Renal pelvis (tissue), 12 donors: ENCODE measurements at places on chromosomes 1 and 21.
A peak's percentile ranks its signal among the peaks of the same experiment; 100 is the strongest.

- DNase-seq = no peak
Observed at GRCh38 chr1:186456729-186457255, 4.1 kb downstream of the PDC start.

GRCh38 chr1:232596666-232597303, 33.1 kb downstream of the SIPA1L2 start:
- DNase-seq = no peak

DNA sequence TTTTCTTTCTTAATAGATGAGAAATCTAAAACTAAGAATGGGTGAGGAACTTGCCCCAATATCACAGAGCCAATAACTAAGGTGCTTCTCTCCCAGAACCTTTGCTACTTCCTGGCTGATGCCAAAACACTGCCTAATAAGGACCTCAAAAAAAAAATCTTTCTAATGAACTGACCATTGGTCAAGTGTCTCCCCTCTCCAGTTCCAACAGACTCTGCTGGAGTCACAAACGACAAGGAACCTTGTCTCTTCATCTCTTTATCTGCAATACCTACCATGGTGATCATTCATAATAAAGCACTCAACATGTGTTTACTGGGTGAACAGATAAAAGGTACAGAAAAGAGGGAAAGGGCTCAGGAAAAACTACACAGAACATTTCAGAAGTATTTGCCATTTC, 197.4 kb downstream of the LTN1 start:
- no peak for DNase-seq

DNA sequence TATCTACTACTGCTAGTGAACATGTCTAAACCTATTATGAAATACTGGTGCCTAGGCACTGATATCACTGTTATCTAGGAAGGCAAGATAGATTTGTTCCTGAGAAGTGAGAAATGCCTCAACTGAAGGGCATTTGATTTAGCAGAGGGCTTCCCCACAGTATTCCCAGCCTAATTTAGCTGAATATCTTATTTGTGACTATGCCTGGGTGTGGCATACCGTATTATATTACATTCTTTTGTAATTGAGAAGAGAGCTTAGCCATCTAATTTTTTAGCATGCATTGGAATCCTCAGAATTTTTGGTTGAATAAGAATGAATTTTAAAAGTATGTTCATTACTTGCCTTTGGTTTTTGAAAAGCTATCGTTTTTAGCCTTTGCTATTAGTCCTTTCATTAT, 99.1 kb downstream of the ZP4 start:
- no peak for DNase-seq

GRCh38 chr1:68377098-68377497, 72.7 kb downstream of the RPE65 start:
- no peak for DNase-seq

GRCh38 chr1:202615501-202616354, 94.5 kb downstream of the SYT2 start:
- DNase-seq = peak; percentile 29
